Pulmonary artery endothelial cell (primary cell): ENCODE measurements at places on chromosomes 6 and 20.
A peak's percentile ranks its signal among the peaks of the same experiment; 100 is the strongest.

DNA sequence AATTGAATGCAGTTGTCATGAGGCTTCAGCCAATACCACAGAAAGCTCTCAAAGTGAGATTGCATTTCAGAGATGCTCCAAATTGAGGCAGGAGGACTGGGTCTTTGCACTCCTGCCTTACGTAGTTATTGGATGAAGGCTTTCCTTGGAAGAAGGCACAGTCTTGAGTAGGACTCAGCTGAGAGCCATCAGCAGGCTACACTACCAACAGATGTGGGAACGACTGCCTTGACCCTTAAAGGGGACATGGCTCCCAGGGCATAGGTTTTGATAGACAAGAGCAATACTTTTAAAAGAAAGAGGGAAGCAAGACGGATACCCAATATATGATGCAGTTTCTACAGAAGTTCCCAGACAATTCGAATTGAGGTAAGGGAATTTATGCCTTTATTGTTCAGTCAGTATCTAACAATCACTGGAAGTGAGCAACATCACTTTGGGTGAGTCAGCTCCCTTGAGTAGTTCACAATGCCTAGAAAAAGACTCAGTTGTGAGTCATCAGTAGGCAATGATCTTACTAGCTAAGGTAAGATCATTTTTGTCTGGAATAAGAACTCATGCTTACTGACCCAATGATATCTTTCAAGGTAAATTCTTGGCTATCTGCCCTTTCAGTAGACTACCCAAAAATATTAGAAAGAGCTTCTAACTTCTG, 390.8 kb downstream of the GJA1 start:
- DNase-seq = peak; percentile 93

DNA sequence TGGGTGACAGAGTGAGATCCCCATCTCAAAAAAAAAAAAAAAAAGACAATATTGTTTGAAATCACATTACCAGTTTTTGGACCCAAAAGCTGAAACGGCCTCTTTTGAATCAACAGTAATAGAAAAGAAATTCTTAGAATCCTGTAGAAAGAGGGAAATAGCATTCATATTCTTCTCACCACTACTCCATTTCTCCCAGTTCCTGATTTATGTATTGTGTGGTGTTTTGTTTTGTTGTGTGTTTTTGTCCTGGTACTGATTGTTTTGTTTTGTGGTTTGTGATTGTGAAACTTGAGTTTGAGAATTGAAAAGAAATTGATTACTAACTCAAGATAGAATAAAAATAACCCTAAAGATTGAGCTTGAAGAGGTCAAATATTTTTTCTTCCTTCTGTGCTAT, 26.2 kb upstream of the EEF1A1 start:
- DNase-seq = no peak

DNA sequence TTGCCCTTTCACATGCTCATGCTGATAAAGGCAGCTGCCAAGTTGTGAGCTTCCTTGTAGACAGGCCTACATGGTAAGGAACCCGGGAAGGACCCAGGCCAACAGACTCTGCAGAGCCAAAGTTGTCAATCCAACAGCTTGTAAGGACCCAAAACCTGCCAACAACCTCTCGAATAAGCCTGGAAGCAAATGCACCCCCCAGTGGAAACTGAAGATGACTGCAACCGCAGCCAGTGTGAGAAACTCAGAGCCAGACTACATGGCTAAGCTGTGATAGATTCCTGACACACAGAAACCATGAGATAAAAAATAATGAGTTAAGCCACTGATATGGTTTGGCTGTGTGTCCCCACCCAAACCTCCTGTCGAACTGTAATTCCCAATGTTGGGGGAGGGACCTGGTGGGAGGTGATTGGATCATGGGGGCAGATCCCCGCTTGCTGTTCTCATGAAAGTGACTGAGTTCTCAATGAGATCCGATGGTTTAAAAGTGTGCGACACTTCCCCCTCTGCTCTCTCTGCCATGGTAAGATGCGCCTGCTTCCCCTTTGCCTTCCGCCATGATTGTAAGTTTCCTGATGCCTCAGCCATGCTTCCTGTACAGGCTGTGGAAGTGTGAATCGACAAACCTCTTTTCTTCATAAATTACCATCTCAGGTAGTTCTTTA, 18.8 kb upstream of the CLPSL2 start:
- no peak for DNase-seq

- no peak for DNase-seq
These were observed 22.1 kb upstream of the CD83 start for GRCh38 chr6:14095437-14095836.

DNA sequence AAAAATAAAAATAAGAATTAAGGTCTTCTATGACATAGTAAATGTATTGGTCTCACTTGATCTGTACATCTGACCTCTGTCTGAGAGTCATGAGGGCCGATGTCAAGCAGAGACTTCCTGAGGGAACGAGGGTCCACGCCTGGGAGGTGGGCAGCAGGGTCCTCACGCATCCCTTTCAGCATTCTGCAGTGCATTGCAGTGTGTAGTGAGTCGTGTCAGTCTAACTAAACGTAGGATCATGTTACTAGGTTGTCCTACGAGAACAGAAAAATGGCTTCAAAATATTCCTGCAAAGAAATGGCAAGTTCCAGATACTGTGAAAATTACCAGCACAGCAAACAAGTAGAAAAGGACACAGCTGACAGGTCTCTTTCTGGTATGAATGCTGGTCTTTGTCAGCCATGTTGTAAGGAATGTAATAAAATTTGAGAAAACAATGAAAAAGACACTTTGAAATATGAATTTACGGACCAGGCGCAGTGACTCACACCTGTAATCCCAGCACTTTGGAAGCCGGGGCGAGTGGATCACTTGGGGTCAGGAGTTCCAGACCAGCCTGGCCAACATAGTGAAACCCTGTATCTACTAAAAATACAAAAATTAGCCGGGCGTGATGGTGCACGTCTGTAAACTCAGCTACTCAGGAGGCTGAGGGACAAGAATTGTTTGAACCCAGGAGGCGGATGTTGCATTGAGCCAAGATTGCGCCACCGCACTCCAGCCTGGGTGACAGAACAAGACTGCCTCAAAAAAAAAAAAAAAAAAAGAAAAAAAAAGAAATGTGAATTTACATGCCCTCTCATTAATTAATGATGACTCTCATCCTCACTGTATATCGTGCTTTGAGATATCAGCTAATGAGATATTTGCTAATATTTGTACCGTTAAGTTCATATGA, 2.4 kb upstream of the AHCY start:
- DNase-seq = no peak

GRCh38 chr6:156598071-156598854, 178.9 kb upstream of the ARID1B start:
- DNase-seq = no peak

GRCh38 chr6:119395192-119395591, 45.6 kb upstream of the MAN1A1 start:
- DNase-seq = no peak

- no peak for DNase-seq
These were observed 51.9 kb downstream of the L3MBTL3 start for GRCh38 chr6:130070326-130070725.

GRCh38 chr20:7617797-7618196, 322.5 kb downstream of the HAO1 start:
- DNase-seq = peak; percentile 33

GRCh38 chr20:10523443-10523842, 88.3 kb downstream of the SLX4IP start:
- DNase-seq = no peak

DNA sequence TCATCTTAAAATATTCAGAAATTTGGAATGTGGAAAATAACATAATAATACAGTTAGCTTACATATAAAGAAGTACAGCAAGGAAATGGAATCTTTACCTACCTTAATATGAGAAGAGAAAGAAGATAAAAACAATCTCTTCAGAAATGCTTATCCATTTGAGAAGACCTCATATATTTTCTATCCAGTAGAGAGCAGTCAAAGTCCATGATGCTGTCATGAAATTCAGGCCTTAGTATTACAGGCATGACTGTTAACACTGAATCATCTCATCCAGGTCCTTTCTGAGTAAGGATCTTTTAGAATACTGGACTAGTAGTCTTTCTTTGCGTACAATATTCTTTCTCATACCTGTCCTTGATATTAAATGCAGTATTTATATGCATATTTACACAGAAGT, 713.4 kb downstream of the CD109 start:
- DNase-seq = peak; percentile 7

GRCh38 chr6:85390775-85391174, 59.1 kb upstream of the NT5E start:
- no peak for DNase-seq

DNA sequence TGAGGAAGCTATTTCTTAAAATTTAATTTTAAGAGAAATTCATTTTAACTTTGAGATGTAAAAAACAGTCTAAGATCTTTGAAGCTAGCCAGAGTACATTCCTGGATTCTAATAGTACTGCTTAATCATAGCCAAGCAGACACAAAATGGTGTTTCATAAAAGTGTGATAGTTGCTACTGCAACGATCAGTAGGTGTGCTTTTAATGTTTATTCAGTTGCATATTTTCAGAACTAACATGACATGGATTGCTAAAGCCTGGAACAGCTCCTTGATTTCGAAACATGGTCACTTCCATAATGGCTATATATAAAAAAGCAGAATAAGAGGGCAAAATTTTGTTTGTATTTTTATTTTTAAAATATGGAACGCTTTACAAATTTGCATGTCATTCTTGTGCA, 35.5 kb downstream of the SESN1 start:
- no peak for DNase-seq

DNA sequence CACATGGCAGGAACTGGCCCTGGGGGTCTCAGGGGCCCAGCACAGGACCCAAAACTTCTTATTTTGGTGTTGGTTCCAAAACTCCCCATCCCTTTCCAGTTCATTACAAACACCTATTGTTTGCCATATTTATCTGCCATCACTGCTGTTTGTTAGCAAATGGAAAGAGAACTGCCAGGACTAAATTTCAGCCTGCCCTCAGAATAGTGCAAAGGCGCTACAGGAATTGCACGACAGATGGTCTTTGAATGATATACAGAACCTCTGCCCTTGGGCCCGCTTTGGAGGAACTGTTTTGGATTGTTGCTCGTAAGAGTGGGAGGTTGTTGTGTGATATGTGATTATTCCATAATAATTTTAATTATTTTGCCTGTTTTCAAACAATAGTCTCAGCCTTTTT, 199.0 kb upstream of the FBXL4 start:
- no peak for DNase-seq

- no peak for DNase-seq
These were observed 204.0 kb downstream of the DLL1 start for GRCh38 chr6:170086639-170087420.

DNA sequence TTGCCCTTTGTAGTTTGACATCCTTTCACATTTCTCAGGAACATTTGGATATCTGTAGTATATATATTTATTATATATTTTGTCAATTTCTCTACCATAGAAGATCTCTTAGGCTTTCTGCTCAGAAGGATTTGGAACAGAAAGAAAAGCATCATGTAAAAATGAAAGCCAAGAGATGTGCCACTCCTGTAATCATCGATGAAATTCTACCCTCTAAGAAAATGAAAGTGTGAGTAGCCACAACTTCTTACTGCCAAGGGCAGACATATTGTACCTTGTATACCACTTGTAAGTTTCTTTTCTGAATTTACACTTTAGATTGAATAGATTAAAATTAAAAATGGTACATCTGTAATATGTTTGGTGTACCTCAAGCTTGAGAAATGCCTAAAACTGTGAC, 31.2 kb downstream of the TPX2 start:
- DNase-seq = no peak

GRCh38 chr6:34301408-34301807, 52.6 kb upstream of the SMIM29 start:
- DNase-seq = peak; percentile 35

GRCh38 chr6:54002116-54002515, 109.1 kb upstream of the MLIP start:
- DNase-seq = no peak

DNA sequence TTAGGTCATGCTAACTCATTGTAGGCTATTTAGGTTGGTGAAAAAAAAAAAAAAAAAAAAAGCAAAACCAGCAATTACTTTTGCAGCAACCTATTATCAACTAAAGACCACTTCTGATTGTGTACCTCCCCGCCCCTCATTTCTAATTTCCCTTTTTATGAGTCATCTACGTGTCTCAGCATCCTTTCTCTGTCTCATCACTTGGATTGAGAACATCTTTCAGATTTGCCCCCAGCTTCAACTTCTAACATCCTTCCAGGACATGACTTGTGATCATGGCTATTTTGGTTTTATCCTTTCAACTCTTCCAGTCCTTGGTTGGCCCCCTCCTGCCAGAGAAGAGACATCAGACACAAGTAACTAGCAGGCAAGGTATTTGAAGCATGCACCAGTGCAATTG, 156.7 kb upstream of the CCN2 start:
- DNase-seq = no peak

- DNase-seq = peak; percentile 29
These were observed 83.4 kb upstream of the FABP7 start for GRCh38 chr6:122696079-122696478.

GRCh38 chr6:32906539-32906938, 34.3 kb downstream of the HLA-DMB start:
- DNase-seq = no peak
